CD8-positive, alpha-beta T cell (primary cell): ENCODE measurements at places on chromosomes 2 and 18.
A peak's percentile ranks its signal among the peaks of the same experiment; 100 is the strongest.

GRCh38 chr2:37523814-37524362, 147.6 kb downstream of the CDC42EP3 start:
- no peak for DNase-seq

- DNase-seq: peak; percentile 59
These were observed 12.0 kb downstream of the STK17B start for GRCh38 chr2:196159221-196159892.

GRCh38 chr18:50850307-50851065, 28.4 kb upstream of the ME2 start:
- no peak for DNase-seq

DNA sequence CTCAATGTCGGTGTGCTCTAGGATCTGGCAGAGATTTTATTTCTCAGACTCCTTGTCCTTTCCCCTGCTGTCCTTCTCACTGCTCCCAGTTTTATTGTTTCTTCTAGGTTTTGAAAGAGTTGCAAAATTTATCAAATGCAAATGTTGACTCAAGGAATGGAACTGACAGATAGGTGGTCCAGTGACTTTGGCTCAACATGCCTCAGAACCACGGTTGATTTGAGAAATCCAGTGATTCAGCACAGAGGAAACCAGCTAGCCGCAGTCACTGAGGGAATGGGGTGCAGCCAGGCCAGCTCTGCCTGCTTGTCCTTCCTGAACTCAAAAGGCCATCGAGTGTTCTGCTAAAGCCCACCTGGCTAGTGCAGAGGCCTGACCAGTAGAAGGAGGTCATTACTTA, 125.7 kb upstream of the LYPD6 start:
- no peak for DNase-seq

DNA sequence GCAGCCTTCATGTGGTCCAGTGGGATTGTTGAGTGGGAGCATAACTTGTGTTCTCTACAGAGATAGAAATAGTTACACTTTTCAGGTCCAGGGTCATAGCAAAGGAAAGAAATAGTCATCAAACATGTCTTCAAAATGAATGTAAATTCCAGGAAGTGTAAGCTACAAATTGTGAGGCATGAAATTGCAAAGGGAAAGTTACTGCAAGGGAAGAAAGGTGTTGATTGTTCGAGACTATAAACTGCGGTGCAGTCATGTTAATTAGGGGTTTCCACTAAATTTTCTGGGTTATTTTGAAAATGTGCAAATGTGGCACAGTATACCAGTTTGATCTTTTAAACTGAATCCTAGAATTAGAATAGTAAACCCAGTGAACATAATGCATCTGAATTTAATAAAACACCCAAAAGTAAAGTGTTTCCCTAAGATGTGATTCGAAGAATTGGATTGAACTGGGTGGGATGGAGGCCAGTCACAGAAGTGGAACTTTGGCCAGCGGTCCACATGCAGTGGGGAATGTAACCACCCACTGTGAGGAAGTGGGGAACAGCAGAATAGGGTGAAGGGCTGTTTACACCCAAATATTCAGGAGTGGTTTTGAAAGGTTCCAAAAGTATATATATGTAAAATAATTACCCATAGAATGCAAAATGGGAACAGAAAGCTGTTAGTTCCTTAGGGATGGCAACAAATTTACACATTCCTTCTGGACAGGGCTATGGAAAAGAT, 126.5 kb upstream of the CCDC68 start:
- no peak for DNase-seq

DNA sequence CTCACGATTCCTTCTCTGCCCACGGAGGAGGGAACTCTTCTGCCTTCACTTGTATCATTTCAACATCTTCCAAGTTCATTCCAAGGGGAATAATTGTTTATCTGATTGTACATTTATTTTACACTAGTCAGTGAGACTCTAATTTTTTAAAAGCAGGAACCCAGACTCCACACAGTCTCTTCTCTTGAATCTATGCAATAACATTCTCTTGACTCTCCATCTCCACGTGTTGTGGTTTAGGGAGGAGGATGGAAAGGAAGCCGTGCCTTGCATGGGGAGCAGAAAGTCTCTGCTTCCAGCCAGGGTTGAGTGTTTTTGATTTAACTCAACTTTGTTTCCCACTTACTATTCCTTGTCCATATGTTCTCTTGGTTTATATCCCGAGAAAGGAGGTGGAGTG, 131.1 kb upstream of the RIOK3 start:
- no peak for DNase-seq

- peak; percentile 50 for DNase-seq
These were observed 224.0 kb upstream of the ID2 start for GRCh38 chr2:8457699-8458502.
